Gastrocnemius medialis (tissue), 4 donors: ENCODE measurements at places on chromosomes 5 and 9. TPM values are rescaled to one million over a fixed set of nuclear protein-coding genes. Genes with fewer than 3 reads are reported as not detected.

- DNase-seq = no peak
These were observed 363 bp upstream of the SLC25A48 start for GRCh38 chr5:135833961-135834638.

DNA sequence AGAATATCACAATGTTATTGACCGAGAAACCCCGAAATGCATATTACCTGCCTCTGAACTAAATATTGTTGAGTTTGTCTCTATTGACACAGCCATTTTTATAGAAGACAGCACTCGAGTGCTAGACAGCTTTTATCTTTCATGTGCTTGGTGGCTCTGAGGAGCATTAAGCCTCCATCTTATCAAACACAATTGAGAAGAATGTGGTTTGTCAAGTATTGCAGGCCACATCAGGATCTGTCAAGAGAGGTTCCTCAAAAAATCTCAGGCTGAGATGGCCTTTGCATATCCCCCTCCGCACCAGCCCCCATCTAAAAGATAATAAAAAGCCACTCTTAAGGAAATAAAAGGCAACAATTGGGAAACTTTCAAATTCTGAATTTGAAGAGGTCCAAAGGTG lies 284.8 kb downstream of the DENND1A start:
- DNase-seq = no peak

GRCh38 chr5:78499485-78499884 lies 139.1 kb downstream of the SCAMP1 start:
- DNase-seq = no peak

- DNase-seq = no peak
These were observed 1.1 kb downstream of the SLC31A1 start for GRCh38 chr9:113222482-113222841.

The NRARP gene
- 5.4 TPM for total RNA-seq

The APBA1 gene
- 1.7 TPM for total RNA-seq

DNA sequence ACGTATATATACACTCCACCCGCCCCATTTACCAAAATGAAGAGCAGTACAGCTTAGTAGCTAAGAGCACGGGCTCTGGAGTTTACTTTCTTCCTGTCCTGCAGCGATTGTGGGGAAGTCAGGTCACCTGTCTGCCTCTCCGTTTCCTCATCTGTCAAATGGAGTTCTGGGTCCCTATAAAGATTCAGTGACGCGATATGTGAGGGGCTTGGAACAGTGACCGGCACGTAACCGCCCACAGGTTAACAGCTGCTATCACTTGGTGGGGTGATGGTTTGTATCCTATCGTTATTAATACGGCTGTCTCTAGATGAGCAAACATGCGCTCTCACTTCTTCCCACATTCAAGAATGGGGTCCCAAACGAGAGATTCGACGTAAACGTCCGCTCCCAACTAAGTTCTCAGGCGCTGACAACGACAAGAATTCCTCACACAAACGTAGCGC lies 426 bp downstream of the FAM114A2 start:
- DNase-seq = no peak
